ENCODE measurements at places on chromosomes 2 and 18.
A peak's percentile ranks its signal among the peaks of the same experiment; 100 is the strongest.

DNA sequence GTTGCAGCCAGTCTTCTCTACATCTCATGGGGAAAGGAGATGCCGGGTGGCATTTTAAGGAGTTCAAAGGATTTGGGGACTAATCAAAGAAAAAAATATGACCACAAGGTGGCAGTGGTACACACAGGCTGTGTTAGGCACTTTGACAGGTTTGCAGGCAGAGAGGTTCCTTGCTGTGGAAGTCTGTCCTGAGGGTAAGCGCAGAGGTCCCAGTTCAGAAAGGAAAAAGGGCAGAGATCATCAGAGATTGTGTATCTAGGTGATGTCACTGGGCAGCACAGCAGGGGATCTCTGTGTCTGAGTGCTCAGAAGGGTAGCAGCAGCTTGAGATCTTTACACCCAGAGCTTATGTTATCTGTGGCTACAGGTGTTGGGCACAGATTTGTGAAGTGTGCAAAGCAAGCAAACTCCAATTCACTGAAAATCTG, 231.4 kb downstream of the LRRTM1 start:
- DNase-seq = peak; percentile 42

DNA sequence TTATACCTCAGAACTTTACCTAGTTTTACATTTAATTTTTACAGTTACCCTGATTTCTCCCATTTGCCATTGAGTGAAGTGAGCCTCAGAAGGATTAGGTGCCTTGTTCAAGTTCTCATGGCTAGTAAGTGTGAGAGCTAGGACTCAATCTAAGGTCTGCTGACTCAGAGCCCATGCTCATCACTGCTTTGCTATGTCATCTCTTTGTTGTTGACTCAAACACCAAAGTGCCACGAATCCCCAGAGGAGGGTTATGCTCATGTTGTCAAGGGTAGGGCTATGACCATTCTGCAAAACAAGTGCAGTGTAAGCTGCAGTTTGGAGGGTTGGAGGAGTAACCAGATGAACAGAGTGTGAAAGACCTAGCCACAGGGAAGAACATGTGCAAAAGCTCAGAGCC, 185.4 kb upstream of the SKOR2 start:
- no peak for DNase-seq

DNA sequence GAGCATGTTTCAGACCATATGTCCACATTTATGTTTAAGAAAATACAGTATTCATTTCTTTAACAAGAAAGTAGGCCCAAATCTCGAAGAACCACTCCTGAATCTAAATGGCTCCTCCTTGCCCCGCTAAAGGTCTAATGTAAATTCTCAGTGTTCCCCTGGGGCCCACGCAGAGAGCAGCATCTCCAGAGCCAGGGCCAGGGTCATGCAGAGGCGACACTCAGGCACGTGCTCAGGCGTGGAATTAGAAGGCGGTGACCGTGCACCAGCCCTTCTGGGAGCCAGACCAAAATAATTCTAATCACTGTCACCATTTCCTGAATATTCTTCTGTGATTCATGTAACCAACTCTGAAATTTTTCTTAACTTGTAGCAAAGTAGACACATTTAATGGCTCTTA, 68.3 kb upstream of the MYT1L start:
- no peak for DNase-seq

DNA sequence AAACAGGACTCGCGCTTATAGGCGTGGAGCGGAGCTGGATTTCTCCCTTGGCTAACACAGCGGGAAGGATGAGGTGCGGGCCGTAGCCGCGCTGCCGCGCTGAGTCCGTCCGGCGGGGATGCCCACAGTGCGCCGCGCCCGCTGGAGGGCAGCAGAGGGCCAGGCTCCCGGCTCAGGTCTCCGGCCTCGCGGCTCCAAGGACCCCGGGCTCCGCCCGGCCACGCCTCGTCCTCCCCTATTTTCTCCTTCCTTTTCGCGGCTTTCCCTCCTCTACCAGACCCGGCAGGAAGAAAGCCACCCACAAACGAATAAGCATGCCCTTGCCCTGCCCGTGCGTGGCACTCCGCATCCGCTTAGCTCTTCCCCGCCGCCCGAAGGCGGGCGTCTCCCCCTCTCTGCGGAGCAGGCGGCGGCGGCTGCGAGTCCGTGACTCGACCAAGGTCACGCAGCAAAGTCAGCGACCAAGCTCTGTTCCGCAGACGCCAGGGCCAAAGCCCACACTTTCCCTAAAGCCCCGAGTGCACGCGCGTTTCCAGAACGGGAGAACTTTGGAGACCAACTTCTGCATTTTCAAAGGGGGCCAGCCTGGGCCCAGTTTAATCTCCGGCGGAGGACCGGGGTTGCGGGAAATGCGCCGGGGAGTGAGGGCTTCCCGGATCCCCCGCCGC, 48.5 kb downstream of the KCNIP3 start:
- peak; percentile 60 for DNase-seq

- DNase-seq = no peak
These were observed 138.9 kb downstream of the HDAC4 start for GRCh38 chr2:239261796-239262483.

GRCh38 chr2:175478096-175478768, 296.7 kb upstream of the ATP5MC3 start:
- no peak for DNase-seq

DNA sequence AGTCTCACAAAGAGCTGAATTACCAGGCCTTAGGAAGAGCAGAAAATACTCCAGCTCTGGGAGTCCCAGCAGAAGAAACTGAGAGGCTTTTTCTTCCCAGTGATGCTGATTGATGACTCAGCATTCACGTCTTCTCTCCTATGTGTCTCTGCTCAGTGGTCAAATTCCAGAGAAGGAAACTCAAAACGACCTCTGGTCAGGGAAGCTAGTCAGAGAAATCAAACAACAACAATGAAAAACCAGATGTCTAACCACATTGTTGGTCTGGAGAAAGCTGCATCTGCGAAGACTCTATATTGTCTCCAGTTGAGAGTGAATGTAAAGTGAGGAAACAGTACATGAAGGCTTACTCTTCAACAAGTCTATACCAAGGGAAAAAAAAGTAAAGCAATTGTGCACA, 28.6 kb upstream of the CERS6 start:
- no peak for DNase-seq

- DNase-seq = no peak
These were observed 195.1 kb upstream of the LRP1B start for GRCh38 chr2:142325870-142326269.

DNA sequence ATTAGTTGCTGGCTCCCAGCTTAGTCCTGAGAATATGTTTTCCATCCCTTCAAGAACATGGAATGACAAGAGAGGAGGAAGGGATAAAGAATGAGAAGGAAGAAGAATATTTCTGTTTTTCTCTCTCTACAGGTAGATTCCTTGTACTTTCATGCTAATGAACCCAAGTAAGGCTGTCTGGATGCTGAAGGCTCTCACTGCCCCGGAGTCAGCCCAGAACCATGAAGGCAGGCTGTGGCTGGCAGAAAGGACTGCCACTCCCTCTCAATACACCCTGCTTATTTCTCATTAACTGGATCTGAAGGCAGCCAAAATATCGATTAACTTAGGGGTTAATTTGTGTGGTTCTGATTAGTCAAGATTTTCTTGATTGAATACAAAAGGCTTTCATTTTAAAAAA, 93.1 kb upstream of the NPAS2 start:
- DNase-seq = no peak

- no peak for DNase-seq
These were observed 34.0 kb downstream of the CCDC195 start for GRCh38 chr2:224682134-224682533.

GRCh38 chr2:60898567-60898966, 17.2 kb downstream of the REL start:
- DNase-seq = no peak

GRCh38 chr18:29488617-29489016, 1311.7 kb upstream of the CDH2 start:
- DNase-seq = no peak

DNA sequence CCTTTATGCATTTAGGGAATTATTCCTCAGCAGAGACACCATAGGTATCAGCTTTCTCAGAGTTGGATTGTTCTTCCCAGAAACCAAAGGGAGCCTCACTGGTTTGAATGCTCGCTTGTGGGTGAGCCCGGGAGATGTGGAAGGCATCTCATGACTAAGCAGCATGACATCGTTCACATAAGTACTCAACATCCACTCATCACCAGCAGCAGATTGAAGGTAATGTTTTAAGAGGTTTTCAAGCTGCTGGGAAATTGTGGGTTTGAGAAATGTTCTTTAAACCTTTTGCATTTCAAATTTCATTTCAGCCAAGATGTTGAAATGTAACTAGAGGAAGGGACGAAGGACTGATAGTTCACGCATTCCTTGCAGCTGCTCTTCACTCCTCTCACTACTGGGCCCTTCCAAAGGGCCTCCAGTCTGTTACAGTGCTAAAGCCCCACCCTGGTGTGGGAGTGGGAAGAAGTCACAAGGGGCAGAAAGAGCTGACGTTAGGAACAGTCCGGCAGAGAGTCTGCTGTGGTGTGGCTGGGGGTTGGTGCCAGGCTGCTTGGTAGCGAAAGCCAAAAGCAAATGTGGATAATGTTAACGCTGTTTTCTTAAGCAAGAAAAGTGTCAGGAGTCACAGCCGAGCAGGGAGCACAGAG, 324.5 kb upstream of the EPHA4 start:
- DNase-seq = no peak

DNA sequence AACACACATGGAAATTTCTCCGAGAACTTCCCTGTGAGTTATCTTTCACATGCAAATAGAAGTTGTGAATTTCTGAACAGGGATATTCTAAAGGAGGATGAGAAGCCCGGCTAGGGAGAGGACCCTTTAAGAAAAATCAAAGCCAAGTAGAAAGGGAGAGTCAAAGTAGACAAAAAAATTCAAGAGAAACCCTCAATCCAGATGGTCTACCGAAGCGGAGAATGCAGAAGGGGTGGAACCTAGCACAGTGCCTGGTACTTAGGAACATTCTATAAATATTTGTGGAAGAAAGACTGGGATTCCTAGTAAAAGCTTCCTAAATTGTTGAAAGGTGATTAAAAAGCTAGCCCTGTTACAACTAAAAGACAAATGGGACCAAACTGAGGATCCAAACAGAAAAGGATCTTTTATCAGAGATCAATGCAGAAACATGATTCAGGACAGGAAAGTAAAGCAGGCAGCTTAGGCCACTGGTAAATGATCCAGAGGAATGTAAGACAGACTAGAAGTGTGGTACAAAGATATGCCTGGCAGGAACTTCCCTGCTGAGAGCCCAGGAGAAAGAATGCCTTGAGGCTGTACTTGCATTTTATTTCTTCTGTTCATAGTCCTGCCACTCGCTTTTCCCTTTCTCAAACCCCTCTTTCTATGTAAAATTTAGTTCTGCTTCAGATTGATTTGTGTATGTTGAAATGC, 19.5 kb upstream of the GLS start:
- no peak for DNase-seq

- DNase-seq = no peak
These were observed 150.2 kb downstream of the CCDC85A start for GRCh38 chr2:56333812-56334485.
